Dermis microvascular lymphatic vessel endothelial cell (primary cell): ENCODE measurements at places on chromosomes 2 and 18.

- DNase-seq = no peak
Observed at GRCh38 chr2:36710858-36711515, 14.5 kb downstream of the VIT start.

GRCh38 chr2:42029171-42029570, 18.6 kb upstream of the PKDCC start:
- no peak for DNase-seq

- DNase-seq = no peak
Observed at GRCh38 chr18:78074400-78075020, 824.9 kb downstream of the GALR1 start.

GRCh38 chr2:84899304-84900204, 5.9 kb upstream of the TMSB10 start:
- no peak for DNase-seq

- DNase-seq = no peak
Observed at GRCh38 chr2:187497858-187498463, 49.9 kb upstream of the CALCRL start.

DNA sequence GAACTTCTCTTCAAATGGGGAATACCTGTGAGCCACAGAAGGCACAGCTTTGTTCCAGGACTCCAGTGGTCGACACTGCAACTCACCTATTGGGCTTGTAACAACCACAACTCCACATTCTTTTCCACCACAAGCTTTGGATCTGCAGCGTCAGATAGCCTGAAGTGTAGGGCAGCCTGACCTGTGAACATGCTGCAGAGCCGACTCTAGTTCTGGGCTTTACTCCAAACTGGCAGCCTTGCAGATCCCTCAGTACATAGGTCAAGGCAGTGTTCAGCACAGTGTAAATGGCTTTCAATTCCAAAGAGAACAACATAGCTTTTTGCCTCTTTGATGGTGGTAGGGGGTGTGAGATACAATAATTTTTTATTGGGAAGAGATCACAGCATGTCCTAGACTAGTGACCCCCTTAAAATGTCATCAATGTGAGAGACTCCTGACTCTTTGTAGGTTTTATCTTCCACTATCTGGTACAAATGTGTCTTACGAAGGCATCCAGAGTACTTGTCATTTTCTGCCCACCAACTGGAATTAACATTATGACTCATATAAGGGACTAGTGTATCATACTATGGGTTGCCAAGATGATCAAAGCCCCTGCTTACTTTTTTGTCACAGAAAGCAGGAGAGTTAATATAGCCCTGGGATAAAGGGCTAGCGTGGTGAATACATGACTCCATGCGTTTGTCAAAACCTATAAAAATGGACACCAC, 149.8 kb downstream of the COPS8 start:
- no peak for DNase-seq

- no peak for DNase-seq
Observed at GRCh38 chr2:160367887-160368286, 125.7 kb downstream of the RBMS1 start.

DNA sequence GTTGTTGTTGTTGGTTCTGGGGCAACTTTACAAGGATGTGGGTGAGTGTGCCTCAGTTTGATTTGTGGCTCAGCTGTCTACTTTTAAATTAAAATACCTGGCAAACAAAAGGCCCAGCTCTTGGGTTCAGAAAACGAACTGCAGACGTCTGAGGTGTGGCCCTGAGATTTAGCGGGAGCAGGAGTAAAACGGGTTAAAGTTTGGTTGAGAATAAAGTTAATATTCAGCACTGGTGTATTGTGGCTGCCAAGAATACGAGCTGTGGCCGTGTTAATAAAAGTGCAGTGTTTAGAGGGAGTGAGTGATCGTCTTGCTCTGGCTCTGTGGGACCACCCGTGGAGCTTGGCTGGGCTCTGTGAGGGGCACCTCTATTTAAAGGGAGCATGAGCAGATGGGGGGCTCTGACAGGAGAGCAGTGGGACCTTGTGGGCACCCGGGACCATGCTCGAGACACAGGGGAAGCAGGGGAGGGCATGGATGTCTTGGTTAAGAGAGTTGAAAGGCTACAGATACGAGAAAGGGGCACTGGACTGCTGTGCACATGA, 80.3 kb downstream of the VAPA start:
- DNase-seq = no peak

DNA sequence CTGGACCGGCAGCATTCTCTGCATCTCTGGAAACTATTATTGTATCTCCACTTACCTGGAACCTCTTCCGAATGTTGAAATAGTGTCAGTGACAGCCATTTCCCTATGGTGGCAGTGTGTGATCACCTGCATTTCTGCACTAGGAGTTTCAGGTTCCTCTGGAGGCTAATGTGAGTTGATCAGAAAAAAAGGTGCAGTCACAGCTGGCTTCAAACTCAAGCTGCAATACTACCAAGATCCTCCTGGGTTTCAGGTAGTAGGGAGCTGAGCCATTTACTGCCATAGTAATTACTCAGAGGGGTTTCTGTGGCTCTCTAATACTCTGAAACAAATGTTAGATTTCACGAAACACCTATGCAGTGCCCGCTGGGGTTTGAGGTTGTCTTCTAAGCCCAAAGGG, 183.5 kb upstream of the OSR1 start:
- no peak for DNase-seq

DNA sequence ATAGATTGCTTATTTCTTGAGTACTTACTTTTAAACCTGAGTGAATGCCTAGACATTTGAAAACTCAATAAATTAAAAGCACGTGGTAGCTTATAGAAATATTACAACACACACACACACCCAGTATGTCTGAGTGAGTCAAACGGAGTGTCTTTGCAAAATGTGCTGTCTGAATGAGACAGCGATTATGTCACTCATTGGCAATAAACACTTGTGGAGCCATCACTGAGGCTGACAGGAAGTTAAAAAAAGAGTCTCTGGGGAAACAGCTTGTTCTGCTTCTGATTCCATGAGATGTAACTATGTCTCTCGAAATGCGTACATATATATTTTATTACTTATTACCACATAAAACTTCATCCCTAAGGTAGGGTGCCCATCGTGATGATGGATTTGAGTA, 22.3 kb upstream of the VPS4B start:
- DNase-seq = no peak

DNA sequence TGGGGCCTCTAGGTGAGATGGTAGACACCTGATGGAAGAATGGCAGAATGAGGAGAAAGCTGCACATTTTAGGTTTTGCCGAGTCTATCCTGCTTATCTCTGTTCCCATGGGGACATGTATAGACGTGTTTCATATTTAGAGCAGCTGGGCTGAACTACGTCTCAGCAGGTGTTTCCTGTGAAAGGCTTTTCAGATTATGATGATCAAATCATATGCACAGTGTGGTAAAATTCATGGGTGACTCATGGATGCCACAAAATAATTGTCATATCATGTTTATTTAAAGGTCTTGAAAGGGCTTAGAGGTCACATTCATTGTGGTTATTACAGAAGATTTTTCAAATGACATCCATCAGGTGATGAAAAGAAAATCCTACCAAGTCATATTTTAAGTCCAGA, 90.5 kb downstream of the ICOS start:
- DNase-seq = peak; percentile 88

DNA sequence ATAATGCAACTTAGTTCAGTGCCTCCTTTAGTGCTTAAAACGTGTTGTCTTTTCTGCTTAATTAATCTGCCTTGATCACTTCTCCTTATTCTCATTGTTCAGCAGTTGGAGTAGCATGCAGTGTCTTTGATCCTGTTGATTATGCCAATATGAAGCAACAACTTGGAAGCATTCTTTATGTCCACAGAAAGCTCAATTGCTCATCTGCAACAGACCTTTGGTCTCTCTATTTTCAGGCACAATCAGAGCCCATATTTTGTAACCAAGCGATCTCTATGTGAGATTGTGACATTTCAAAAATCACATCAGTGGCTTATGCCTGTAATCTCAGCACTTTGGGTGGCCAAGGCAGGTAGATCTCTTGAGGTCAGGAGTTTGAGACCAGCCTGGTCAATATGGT, 217.3 kb downstream of the NYAP2 start:
- no peak for DNase-seq

DNA sequence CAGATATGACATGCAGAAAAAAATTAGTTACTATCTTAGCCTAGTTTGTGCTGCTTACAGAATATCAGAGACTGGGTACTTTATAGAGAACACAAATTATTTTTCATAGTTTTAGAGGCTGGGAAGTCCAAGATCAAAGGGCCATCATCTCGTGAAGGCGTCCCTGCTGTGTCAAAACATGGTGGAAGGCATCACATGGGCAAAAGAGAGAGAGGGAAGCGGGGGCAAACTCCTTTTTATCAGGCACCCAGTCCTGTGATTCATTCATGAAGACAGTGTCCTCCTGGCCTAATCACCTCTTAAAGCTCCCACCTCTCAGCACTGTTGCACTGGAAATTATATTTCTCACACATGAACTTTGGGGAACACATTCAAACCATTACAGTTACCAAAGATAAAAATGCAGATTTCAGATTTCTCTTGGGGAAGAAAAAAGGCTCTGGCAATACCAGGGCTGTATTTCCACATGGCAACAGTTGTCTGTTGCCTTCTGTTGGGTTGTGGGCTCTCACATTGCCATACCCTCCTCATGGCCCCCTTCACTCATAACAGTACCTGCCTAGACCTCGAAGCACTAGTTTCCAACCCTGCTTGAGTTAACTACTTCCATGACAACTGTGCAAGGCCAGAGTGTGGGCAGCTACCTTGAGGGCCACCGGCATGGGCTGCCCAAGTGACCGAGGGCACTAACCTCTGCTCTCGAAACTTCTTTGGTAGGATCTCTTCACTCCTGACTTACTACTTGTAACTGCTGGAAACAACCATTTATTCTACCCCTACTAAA, 2.7 kb upstream of the ACTR3 start:
- DNase-seq = no peak

DNA sequence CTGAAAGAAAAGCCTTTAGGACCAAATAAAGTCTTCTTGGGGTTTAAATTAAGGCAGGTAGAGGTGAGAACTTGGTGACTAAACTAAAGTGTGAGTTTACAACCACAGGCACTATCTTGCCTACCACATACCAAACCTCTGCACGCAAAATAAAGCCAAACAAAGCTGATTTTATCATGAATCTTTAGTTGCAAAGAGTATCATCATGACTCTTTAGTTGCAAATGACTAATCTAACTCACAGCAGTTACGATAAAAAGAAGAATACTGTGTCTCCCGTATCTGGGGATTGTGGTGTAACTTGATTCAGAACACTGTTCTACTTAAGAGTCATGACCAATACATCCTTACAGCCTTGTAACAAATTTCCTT, 11.2 kb downstream of the CFAP210 start:
- DNase-seq = no peak

DNA sequence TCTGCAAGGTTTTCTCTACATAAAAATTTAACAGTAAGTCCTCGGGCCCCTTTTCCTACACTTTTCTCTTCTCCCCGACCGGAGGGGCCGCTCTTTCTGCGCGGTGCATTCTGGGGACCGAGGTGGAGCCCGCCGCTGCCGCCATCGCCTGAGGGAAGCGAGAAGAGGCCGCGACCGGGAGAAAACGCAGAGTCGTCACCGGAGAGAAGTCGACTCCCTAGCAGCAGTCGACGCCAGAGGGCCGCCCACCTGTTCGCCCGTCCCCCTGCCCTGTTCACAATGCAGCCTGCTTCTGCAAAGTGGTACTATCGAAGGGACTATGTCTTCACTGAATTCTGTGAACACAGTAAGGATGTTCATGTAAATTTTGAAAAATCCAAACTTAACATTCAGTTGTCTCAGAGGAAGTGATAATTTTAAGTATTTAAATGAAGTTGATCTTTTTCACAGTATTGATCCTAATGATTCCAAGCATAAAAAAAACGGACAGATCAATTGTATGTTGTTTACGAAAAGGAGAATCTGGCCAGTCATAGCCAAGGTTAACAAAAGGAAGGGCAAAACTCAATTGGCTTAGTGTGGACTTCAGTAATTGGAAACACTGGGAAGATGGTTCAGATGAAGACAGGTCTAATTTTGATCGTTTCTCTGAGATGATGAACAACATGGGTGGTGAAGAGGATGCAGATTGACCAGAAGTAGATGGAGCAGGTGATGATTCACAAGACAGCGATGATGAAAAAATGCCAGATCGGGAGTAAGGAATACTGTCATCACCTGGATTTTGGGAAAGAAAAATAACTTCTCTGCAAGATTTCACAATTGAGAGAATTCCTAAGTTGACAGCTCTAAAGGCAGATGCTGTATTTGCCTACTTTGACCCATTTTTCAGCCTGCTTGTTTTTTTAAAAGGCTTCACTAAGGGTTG, 55.8 kb downstream of the ASXL2 start:
- peak; percentile 24 for DNase-seq

- no peak for DNase-seq
Observed at GRCh38 chr2:194735837-194736542, 921.0 kb upstream of the SLC39A10 start.

DNA sequence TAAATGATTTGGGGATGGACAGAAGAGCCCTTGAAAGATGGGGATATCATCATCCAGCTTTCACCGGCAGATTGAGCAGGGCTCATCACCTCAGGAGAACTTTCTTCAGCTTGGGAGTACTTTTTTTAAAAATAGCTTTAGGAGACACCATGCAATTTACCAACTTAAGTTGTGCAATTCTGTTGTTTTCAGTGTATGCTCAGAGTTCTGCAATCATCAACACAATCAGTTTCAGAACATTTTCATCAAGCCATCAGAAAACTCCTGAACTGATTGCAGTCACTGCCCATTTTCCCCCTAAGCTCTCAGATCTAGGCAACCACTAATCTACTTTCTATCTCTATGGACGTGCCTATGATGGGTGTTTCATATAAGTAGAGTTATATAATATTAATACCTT, 117.7 kb downstream of the CRIM1 start:
- DNase-seq = no peak
